ENCODE measurements at places on chromosomes 5 and 9.

DNA sequence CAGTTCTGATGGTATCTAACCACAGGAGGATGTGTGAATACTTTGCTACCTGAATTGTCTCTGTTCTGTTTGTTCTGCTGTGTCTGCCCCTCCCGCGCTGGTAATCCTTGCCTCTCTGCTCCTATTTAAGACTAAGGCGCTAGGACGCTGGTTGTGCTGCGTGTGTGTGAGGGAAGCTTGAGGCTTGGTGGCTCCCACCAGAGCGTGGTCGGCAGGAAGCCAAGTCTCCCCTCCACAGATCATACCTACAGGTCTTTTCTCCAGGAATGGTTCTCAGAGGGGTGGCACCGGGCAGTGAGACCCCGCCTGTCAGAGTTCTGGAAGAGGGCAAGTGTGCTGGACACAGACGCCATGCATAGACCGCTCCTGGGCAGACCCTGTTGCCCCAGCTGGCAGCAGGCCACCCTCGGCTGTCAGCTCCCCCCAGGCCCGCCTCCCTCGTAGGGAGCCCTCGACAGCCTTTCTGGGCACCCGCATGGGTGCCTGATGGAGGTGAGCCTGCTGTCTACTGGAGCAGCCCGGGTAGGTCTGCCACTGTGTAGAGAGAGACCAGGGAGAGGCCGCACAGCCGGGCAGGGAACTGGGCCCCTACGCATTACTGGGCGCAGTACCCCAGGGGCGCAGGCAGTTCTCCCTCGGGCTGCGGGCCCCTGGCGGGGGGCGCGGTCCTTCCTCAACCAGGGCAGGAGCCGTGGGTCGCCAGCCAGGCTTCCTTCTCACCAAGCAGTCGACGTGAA lies 53.4 kb upstream of the ROR2 start:
- DNase-seq: no peak

- peak; percentile 55 for DNase-seq
These were observed 156.8 kb downstream of the MAPKAP1 start for GRCh38 chr9:125549891-125550885.

- DNase-seq: no peak
These were observed 147.7 kb downstream of the SIL1 start for GRCh38 chr5:139050432-139050831.

DNA sequence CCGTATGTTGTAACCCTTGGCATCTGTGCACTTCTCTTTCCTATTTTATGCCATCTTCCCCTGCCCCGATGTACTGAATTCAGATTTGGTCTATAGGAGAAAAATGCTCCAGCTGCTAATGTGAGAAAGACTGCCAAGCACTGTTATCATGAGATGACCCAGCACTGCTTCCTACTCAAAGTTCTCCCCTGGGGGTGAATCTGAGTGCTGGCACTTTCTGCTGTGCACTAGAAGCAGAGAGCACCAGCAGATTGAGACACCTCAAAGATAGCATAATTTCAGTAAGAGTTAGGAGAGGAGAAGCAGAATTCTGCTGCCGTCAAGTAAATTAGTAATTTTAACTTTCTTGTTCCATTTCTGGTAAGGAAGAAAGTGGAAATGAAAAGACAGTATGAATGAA lies 92.8 kb upstream of the ACOT12 start:
- no peak for DNase-seq

DNA sequence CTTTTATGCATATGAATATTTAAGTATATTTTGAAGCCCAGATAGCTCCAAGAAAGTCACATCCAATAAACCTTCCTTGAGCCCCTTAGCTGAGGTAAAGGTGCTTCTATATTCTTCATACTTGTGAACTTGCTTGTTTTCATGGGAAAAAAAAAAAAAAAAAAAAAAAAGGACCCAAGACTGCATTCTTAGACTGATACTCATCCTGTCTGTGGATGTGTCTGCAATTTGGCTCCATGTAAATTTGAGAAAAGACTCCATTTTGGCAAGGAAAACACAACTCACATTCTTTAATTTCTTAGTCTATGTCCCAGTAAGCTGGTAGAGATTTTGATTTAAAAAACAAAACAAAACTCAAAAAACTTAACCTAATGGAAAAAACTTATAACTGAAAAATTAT lies 238.3 kb downstream of the FBXL17 start:
- peak; percentile 78 for DNase-seq

DNA sequence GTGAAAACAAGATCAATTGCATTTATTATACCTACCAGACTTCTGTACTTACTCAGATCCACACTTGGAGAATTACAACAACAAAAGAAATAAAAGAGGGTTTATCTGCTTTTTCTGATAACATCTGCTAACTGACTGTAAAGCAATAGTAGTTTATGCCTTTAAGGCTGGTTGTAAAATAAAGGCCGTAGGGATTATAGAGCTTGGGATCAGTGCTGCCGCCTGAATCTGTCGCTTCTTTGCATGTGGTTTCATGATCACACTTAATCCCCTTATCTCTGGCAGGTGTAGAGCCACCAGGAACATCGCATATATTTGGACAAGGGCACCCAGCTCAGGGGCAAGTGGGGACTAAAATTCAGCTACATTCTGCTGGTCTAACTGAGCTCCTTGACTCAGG lies 146.7 kb downstream of the CCDC192 start:
- DNase-seq: no peak

- no peak for DNase-seq
These were observed 580.6 kb downstream of the PTPRD start for GRCh38 chr9:10032166-10032565.

- peak; percentile 90 for DNase-seq
These were observed 214.4 kb upstream of the S1PR3 start for GRCh38 chr9:88776717-88777497.

DNA sequence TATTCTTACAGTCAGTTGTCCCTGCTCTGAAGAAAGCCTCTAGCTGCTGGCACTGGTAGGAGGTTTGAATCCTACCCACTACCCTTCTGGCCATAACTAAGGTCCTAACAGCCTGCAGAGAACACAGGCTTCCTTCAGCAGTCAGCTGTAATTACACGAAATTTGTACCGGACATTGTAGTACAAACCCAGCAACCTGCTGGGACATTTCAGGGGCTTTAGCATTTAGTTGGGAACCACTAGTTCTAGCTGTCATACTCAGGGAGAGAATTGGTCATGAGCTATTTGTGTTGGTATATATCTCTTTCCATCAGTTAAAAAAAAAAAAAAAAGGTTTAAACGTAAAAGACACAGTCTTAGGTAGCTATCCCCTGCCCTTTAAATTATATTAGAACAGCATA lies 1070.2 kb upstream of the DMAC1 start:
- no peak for DNase-seq

- DNase-seq: peak; percentile 14
These were observed 7.4 kb upstream of the C5orf46 start for GRCh38 chr5:147913786-147914185.

- DNase-seq: peak; percentile 59
These were observed 285.6 kb downstream of the ARHGAP26 start for GRCh38 chr5:143055596-143056338.

DNA sequence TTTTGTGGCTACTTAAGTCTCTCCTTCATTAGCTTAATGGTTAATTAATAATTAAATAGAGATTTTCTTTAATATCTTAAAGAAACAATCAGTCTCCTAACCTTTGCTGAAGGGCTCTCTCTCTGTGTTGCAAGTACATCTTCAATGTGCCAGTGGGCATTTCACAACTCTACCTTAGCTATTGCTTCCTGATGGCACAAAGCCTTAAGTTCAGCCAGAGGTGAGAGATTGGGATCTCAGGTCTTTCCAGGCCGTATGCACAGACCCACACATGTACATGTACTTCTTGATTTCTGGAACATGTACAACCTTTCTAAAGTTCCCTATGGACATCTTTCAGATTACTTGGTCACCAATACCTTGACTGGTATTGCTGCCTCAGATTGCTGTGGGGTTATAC lies 8.9 kb upstream of the ITGA1 start:
- DNase-seq: no peak

GRCh38 chr5:169415371-169415770 lies 114.4 kb upstream of the SLIT3 start:
- peak; percentile 59 for DNase-seq

DNA sequence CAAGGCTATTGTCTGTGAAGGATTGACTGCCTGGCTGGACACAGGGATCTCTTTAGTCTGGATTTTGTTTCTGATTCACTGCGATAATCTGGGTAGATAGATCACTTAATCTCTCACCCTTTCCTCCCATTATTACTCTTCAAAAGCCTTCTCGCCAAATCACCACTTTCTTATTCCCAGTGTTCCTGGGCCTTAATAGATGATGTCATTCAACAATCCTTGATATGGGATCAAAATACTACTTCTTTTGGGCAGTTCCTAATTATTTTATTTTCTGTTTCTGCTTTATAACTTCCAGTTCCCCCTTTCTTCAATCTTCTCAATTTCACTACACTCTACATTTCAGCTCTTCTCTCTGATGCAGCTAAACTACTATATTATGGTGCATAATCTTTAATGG lies 6.8 kb upstream of the CRHBP start:
- no peak for DNase-seq

DNA sequence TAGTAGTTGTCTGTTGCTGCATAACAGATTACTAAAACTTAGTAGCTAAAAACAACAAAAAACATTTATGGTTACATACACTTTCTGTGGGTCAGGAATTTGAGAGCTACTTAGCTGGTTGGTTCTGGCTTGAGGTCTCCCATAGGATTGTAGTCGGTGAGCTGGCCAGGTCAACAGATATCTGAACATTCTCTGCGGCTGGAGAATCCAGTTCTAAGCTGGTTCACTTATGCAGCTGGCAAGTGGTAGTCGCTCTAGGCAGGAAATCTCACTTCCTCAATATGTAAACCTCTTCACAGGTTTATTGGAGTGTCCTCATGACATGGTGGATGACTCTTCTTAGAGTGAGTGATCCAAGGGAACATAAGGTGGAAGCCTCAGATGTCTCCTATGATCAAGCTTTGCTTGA lies 65.7 kb upstream of the TNFAIP8 start:
- no peak for DNase-seq

DNA sequence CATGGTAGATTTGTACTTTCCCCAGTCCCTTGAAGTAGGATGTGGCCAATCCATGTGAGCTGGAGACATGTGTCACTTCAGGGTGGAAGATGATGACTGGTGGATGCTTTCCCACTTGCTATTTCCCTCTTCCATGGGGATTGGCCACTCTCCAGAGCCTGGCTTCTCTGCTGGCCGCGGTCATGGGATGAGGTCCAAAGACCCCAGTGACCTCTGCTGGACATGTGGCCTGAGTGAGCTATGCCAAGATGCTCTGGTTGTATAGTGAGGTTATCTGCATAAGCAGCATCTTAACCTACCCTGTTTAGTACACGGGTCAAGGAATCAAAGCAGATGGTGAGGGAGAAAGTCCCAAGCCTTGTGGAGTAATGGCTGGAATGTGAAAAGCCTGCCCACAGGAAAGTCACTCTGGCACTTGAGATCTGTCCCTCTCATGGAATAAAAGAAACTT lies 47.1 kb downstream of the SH3PXD2B start:
- no peak for DNase-seq

GRCh38 chr9:33878691-33879366 lies 61.9 kb downstream of the UBE2R2 start:
- no peak for DNase-seq

- DNase-seq: no peak
These were observed 423.0 kb upstream of the ZNF608 start for GRCh38 chr5:125169396-125169795.

DNA sequence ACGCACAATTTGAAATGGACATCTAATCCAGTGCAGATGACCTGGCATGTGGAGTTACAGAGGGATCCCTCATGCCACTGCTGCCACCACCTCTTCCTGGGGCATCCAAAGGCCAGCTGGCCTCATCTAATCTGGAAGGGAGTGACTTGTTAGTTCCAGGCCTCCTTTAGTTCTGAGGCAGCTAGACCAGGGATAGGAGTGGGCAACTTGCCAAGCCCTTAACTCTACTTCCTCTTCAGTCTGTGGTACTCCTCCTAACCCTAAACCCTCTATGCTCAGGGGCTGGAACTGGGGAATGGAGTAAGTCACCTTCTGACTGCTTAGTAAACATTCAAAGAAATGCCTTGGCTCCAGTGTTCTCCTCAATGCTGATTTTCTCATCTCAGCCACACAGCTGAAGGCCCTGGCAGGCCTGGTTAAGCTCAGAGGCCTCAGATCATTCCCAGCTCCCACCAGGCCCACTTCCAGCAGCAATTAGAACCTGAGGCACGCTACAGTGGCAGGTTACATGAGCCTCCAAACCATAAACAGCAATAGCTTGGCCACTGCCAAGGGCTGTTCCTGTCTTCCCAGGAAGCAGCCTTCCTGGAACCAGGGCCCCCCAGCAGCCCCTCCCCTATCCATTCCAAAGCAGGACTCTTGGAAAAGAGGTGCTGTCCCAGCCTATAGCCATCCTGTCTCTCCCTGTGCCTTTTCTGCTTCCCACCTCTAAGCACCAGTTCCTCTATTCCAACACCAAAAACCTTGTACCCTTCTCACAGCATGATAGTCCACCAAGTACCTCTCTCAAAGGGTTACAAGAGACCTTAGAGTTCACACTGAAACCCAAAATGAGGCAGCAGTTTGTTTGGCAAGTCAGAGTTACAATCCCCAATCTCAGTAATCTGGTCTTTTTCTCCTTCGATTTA lies 2.0 kb downstream of the EIF4EBP3 start:
- peak; percentile 23 for DNase-seq

DNA sequence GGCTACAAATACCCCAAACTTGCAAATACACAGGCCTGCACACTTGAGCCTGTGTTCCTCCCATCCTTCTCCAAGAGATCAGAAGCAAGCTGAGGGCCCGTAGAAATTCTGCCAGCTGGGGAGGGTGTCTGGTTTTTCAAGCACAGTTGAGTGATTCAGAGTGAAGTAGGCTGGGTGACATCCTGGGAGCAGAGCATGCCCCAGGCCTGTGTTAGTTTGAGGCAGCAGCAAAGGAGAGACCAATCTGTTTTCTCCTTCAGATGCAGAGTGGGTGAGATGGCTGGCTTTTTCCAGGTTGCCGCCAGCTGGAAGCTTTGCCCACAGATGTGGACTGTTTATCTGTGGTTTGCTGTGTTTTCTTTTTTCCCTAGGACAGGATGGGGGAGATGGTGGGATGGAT lies 63.1 kb downstream of the RCL1 start:
- peak; percentile 70 for DNase-seq

- DNase-seq: no peak
These were observed 515.1 kb downstream of the DMAC1 start for GRCh38 chr9:7284517-7284916.

- no peak for DNase-seq
These were observed 150.2 kb upstream of the TRPM3 start for GRCh38 chr9:71271602-71272001.

- DNase-seq: no peak
These were observed 522.7 kb upstream of the CLINT1 start for GRCh38 chr5:158381614-158382160.

DNA sequence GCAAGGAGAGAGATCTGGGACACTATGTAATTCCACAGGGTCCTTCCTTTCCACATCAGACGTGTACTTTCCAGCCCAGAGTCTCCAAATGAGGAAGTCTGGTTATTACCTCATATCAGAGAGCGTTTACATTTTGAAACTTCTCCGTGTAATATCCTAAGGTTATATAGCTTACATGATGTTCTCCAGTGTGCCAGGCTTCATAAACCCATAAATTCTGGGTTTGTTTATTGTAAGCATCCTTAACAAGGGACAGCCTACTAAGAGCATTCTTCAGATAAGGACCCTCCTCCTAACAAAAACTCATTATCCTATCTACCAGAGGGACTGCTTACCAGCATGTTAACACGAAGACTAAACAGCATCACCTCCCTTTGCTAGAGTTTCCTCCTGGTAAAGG lies 17.9 kb downstream of the SRFBP1 start:
- no peak for DNase-seq

- no peak for DNase-seq
These were observed 51.1 kb downstream of the P4HA2 start for GRCh38 chr5:132176521-132176945.

All from fibroblast of skin of back (primary cell).